Hematopoietic multipotent progenitor cell treated with erythropoietin and hydrocortisone succinate and interleukin-3 and kit ligand, for 8 days (in vitro differentiated cells): ENCODE measurements at places on chromosomes 1 and 21.
A peak's percentile ranks its signal among the peaks of the same experiment; 100 is the strongest.

GRCh38 chr1:175865041-175865766, 121.8 kb upstream of the TNR start:
- no peak for DNase-seq

DNA sequence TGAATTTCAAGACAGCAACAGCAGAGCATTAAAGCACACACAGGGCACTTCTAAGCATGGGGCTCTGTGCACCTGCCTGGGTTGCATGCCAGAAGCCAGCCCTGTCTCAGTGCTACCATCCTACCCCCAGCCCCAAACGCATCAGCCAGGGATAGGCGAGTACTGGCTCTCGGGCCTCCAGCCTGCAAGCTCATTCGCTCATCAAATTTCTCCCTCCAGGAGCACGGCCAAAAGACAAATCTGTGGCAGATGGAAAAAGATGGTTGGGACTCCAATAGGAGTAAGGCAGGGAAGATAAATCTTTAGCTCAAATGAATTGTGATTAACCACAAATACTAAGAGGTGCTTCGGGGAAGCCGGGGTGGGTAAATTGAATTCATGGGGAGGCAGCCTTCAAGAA, 189.6 kb downstream of the KAZN start:
- DNase-seq: no peak

DNA sequence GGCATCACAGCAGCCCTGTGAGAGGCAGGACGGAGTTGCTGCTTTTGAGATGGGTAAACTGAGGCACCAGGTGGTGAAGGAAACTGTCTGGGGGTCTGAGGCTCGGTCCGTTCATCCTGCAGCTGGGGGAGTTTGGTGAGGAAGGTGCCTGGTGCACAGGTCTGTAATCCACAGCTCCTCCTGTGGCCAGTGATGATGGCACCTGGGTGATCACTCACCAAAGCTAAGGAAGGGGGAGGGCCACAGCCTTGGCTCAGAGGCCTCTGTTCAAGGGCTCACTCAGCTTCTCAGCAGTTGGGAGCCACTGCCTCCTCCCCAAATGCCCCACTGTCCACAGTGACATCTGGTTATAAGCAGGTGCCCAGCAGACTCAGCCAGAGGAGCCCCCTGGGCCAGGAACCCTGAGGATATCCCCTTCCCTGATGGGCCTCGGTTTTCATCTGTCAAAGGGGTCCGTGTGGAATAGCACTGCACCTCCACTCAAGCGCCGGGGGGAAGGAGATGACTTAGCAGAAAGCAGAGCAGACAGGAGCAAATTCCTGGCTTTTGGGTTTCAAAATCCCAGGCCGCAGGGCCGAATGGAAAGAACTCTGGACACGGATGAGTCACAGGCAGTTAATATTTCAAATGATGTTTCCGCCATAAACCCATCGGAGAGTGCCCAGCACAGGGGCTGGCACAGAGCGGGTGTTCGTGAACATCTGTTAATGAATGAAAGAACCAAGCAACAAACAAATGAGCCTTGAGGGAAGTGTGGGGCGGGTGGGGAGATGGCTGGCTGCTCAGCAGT, 82.8 kb downstream of the DMRTB1 start:
- DNase-seq: peak; percentile 4

DNA sequence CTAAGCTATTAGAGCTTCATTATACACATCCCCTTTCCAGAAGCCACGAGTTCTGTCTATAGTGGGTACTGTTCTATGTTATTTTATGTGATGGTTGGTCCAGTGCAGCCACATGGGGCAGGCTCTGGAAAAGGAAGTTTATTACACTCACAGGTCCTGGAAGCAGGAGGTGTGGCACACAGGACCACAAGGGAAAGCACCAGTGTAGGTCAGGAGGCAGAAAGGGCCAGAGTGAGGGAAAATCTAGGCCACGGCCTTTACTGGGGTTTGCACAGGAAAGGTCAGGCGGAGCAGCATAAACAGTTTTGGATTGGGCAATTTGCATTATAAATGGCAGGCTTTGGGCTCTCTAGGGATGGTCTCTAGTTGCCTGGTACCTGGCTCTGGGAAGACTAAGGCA, 21.8 kb upstream of the CNIH3 start:
- DNase-seq: no peak

GRCh38 chr1:112253366-112253765, 142.6 kb upstream of the CTTNBP2NL start:
- DNase-seq: no peak

GRCh38 chr1:32151319-32151787, 28.1 kb upstream of the TXLNA start:
- DNase-seq: no peak

DNA sequence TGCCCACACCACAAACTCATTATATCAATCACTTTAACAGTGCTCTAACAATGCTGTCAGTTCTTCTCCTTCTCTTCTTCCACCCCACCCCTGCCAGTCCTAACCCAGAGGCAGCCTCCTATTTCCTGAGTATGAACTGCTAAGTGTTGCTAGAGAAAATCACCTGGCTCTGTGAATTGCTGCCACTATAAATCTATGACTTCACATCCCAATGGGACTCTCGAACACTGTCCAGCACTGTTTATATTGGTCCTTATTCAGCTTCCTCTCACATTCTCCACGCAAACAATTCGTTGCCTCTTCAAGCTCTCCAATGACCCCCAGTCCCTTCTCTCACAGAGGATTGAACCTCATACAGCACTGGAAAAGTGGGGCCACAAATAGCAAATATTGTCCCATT, 27.0 kb upstream of the USH2A start:
- no peak for DNase-seq

- no peak for DNase-seq
These were observed 109.6 kb upstream of the ZNF678 start for GRCh38 chr1:227453631-227454355.

DNA sequence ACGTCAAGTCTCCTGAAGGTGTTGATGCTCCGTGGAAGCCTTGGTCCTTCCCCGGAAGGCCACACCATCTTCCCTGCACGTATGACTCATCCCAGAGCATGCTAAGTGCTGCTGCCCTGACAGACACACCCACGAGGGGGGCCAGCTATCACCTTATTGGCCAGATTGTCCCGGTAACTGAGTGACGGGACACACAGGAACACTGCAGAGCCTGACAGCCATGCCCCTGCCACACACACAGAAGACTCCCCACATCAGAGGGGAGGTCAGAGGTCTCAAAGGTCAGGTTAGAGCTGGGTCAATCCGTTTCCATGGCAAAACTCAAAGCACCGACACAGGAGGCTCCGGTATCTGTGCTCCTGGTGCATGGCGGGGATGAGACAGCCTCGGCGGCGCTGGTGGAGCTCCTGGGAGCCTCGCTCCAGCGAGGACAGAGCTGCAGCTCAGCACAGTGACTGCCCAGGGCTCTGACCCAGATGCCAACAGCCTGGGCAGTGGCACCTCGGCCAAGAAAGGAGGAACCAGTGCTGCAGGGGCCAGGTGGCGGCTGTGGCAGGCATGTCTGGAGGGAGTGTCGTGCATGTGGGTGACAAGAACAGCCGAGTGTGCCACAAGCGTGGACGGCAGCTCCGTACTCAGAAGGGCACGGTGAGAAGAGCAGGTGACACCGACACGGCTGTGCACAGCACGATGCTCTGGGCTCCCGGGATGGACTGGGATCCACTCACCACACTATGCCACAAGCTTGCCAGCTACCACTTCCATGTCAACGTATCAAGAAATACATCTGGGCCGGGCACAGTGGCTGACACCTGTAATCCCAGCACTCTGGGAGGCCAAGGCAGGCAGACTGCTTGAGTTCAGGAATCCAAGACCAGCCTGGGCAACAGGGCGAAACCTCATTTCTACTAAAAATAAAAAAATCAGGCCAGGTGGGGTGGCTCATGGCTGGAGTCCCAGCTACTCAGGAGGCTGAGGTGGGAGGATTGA, 14.8 kb upstream of the TMEM240 start:
- no peak for DNase-seq

GRCh38 chr1:98575955-98576354, 85.6 kb upstream of the SNX7 start:
- DNase-seq: no peak

DNA sequence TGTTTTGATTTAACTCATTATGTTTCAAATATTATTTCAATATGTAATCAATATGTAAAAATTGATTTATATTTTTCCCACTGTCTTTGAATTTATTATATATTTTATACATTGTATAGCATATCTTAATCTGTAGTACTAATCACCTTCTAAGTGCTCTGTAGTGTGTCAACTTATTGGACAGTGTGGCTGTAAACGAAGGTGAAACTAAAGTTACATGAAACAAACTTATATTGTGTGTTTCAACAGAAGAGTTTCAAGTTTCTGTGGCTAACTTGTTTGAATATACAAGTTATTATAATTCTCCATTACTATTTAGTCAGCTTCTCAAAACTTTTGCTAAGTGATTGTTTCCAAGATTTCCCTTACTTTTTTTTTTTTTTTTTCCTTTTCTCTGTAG, 175.8 kb downstream of the DHRS3 start:
- no peak for DNase-seq

GRCh38 chr1:220137019-220137786, 43.3 kb downstream of the IARS2 start:
- DNase-seq: peak; percentile 22

DNA sequence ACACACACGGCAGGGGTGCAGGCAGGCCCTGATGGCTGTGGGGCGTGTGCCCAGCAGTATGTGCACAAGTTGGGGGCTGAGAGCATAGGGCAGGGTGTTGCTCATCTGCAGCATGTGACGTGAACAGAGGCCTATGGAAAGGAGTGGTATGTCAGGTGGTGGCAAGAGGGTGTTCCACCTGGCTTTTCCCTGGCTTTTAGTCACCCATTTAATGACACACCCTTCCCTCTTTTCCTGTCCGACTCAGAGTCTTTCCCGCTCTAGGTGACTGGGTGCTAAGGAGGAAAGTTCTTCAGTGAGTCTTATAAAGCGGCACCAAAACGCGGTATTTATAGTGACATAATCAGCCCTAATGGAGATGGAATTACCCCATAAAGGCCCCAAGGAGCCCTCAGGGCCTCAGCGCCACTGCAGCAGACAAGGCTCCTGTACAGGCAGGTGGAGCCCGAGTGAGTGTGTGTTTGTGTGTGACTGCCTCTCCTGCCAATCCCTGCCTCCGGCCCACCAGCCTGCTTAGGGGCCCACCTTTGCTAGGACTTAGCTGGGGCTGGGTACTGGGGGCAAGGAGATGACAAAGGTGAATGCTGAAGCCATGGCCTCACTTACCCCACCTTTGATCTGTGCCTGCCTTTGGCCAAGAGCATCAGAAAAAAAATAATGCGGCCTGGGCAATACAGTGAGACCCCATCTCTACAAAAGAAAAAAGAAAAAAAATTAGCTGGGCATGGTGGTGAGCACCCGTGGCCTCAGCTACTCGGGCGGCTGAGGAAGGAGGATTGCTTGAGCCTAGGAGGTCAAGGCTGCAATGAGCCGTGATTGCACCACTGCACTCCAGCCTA, 3.3 kb upstream of the EPHA2 start:
- no peak for DNase-seq

- no peak for DNase-seq
These were observed 135.6 kb downstream of the DUSP10 start for GRCh38 chr1:221606256-221606655.

DNA sequence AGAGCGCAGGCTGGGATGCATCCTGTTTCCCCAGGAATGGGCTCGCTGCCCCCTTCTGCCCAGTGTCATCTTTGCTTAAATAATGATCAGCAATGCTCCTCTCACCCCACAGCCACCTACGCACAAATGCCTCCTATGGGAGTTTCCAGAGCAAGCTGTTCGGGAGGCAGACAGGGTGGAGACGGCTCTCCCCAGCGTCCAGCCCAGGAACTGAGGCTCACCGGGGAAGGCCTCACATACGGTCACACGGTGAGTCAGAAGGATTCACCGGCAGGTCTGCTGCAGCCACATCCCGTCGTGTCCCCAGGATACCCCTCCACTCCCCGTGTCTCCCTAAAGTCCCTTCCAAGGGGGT, 40.3 kb upstream of the RUNX3 start:
- DNase-seq: no peak

GRCh38 chr1:24827379-24828135, 82.3 kb downstream of the CLIC4 start:
- DNase-seq: no peak

GRCh38 chr21:32917362-32918135, 108.2 kb upstream of the OLIG2 start:
- no peak for DNase-seq

DNA sequence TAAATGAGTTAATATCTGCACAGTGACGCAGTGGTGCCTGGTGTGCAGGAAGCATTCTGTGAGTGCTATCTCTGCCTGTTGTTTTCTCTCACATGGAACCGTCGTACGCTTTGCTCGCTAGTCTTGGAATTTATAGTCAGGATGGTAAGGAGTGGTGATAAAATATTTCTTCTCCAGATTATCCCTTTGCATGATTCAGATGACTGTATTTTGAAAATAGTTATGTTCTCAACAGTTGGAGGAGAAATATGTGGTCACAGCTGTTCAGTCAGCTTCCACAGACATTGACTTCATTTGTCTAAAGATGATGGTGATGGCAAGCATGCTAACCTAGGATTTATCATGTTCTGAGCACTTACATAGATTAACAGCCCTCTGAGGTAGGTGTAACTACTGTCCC, 41.3 kb upstream of the VAMP3 start:
- DNase-seq: no peak

GRCh38 chr1:58162952-58163550, 383.5 kb downstream of the OMA1 start:
- peak; percentile 51 for DNase-seq

GRCh38 chr1:19661721-19662228, 2.9 kb upstream of the HTR6 start:
- peak; percentile 50 for DNase-seq

DNA sequence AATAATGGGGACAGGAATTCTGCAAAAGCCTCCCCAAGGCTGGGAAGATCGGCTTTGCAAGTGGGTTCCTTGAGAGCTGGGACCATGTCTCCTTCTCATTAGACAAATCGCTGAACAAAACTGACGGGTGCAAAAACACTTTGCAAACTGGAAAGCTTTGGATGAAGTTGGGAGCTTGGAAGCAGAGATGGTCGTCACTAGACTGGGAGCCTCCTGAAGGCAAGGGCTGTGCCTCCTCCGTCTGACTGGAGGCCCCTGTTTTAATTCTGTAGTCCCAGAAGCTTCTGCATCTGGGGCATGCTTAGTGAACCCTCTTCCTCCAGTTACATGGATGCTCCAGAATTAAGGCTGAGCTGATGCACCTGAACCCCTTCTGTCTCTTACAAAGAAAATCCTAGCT, 82.3 kb upstream of the IFFO2 start:
- DNase-seq: no peak

GRCh38 chr1:172451002-172451443, 7.2 kb upstream of the PIGC start:
- DNase-seq: peak; percentile 95
